Omental fat pad (tissue), 4 donors: ENCODE measurements at places on chromosomes 3 and 15. TPM values are rescaled to one million over a fixed set of nuclear protein-coding genes. Genes with fewer than 3 reads are reported as not detected.

- DNase-seq = no peak
Measured at GRCh38 chr3:149424918-149425317, 47.5 kb upstream of the TM4SF1 start.

- DNase-seq = no peak
Measured at GRCh38 chr3:116280130-116280740, 165.1 kb downstream of the LSAMP start.

GRCh38 chr3:46381625-46382024, 10.9 kb downstream of the CCR5 start:
- DNase-seq = no peak

DNA sequence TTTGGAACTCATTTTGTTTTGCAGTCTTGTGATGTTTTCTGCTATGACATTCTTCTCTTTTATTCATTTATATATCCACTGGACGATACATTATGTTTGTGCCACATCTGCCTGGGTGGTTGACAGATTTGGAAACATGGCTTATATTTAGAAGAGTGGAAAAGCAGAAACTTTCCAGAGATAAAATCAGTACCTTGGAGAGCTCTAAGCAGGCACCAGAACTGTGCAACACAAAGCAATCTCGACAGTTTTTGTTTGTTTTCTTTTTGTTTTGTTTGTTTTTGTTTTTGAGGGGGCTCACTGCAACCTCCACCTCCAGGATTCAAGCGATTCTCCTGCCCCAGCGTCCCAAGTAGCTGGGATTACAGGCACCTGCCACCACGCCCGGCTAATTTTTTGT, 45.5 kb downstream of the SYN2 start:
- DNase-seq = no peak

DNA sequence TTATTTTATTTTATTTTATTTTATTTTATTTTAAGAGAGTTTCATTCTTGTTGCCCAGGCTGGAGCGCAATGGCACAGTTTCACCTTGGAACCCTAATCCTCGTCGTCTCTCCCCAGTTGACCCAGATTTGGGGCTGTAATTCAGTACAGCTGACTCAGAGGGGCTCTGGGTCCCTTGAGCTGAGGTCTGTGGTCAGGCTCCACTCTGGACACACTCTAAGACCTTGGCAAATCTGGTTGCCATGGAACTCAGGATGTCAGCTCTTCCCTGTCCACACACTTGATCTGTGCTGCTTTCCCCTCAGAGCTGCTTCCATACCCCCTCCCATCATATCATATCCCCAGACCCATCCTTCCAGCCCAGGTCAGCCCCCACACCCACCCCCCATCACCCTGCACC, 675 bp upstream of the CYP11A1 start:
- DNase-seq = no peak

DNA sequence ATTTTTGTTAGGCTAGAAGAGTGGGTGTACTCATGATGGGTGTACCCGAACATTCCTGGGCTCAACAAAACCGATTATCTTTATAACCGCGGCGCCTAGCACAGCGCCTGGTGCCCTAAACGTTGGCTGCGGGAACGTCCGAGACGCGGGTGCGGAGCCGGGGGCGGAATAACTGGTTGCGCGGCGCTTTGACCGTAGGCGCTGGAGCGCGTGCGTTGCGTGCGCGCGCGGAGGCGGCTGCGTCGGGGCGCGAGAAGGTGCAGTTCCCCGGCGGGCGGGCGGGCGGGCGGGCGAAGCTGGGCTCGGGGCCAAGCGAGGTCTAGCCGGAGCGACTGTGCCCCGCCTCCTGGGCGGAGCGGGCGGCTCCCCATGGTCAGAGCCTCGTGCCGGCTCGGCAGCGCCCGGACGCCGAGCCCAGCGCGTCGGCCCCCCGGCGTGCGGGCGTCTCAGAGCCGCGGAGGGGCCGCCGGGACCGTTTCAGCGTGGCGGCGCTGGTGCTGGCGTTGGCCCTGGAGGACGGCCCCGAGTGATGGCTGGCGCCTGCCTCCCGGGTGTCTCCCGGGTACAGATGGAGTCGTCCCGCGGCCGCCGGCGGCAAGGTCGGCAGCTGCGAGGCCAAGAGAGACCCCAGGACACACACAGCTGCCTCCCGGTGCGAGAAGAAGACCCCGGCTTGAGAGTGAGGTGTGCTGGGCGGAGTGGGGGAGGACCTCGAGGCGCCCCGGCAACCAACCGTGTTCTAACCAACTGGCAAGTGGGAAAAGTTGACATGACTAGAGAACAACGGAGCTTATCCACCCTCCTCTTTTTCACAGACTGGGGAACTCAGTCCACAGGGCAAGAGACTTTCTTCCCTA, at the start of gene PLAAT1:
TSS of gene PLAAT1 (plus strand) at position 373 of the 857 bp plus-strand sequence. CDS start 14,429 bp downstream, outside the sequence.
- DNase-seq = no peak

- no peak for DNase-seq
Measured at GRCh38 chr3:172373912-172374311, 74.3 kb downstream of the GHSR start.

DNA sequence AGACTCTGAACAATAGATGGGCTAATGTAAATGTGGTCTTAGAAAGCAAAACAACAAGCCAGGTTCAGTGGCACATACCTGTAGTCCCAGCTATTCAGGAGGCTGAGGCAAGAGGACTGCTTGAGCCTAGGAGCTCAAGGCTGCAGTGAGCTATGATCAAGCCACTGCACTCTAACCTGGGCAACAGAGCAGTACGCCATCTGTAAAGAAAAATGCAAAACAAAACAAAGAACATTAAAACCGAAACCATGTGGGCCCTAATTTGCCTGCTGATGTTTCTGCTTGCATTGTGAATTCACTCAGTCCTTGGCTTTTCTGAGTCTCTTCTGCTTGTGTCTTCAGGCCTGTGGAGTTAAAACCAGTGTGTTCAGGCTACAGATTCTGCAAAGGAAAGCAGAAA, 56.7 kb downstream of the CCNL1 start:
- DNase-seq = no peak

DNA sequence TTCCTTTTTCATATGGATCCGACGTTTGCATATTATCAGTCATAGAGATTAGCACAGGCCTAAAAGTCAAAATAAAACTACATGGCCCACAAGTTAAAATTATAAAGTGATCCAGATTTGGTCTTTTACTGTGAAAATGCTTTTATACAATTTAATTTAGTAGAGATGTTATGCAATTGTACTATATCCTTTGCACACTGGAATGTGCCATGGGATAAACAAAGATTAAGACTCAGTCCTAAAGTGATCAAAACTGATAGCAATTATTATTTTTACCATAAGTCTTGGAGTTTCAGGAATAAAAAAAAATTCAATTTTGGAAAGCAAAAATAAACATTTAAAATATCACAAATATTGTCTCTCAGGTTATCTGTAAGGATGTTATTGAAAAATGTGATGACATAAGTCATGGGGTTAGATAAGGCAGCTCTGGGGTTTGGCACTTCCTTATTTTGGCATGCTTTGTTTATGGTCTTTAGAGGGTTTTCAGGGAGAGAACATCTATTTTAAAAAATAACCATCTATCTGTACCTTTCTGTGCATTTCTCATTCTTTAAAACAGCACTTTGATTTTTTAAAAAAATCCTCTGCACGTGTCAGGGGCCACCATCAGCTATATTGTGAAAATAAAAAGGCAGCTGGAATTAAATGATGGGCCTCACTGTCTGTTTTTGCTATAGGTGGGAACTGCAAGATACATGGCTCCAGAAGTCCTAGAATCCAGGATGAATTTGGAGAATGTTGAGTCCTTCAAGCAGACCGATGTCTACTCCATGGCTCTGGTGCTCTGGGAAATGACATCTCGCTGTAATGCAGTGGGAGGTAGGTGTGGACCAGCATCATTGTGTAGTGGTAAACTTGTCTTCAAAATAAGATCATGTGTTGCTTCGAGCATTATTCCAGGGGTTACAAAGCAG, 67.3 kb downstream of the TGFBR2 start:
- DNase-seq = no peak

DNA sequence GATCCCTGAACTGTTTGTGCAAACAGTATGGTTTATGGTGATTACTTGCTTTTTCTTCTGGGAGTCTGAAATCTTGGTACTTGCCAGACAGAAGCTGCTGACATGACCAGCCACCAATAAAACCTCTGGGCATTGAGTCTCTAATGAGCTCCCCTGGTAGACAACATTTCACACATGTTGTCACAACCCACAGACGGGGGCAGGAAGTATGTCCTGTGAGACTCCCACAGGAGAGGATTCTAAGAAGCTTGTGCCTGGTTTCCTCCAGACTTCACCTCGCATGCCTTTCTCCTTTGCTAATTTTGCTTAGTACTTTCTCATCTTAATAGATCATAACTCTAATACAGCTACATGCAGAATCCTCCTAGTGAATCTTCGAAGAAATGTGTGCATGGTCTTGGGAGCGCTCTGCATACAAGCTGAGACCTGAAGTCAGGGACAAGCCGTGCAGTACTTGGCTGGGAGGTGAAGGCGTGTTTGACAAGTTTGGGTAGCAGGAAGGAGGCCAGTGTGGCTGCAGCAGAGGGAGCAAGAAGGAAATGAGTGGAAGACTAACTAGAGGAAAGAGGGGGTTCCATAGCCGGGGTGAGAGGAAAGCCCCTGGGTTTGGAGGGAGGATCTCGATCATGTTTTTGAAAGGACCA, 49.0 kb downstream of the B3GNT5 start:
- no peak for DNase-seq

DNA sequence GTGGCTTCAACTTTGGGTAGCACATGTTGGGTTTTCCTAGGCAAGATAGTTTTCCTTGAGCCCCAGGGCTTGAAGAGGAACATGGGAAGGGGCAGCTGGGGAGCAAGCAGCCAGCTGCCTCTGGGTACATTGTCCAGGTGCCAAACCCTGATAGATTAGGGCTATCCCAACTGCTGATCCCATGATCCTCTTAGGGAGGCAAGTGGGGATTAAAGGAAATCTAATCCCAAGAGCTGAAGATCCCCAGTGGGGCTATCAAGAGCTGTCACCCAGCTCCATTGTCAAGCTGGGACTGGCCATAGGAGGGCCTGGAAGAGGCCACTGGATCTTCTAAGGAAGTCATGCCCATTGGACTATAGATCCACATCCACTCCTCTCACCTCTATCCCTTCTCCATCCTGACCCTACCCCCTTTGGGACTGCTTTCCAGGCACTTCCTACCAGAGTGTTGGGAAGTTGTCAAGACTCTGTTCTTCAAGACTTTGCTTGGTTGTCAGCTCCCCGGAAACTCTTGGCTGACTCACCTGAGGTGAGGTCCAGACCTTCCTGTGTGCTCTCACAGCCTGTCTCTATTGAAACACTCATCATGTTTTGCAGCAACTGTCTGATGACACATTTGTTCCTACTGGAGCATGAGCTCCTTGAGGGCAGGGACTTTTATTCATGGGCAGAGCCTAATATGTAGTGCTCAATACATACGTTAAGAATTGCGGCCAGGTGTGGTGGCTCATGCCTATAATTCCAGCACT, 5.9 kb downstream of the CAMK2N2 start:
- no peak for DNase-seq

DNA sequence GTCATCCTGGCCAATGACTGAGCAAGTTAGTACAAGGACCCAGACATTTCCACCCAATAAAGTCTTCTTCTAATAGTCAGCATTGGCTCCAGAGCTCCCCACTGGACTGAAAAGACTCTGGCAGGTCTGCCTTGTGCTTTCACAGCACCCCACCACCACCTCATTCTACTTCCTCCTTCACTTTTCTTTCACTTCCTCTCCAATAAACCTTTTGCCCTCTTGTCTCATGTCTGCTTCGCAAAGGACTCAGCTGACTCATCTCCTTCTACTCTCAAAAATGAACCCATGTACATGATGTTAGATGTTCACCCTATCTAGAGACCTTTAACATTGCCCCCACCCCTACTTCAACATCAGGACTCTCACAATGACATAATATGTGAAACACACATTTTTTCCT, 181.0 kb upstream of the PPP2R3A start:
- DNase-seq = no peak

GRCh38 chr3:106425026-106425425, 556.2 kb upstream of the CBLB start:
- DNase-seq = no peak

GRCh38 chr3:70736009-70736408, 423.6 kb upstream of the MDFIC2 start:
- DNase-seq = no peak

- DNase-seq = no peak
Measured at GRCh38 chr3:49900491-49901153, 3.1 kb downstream of the MST1R start.

DNA sequence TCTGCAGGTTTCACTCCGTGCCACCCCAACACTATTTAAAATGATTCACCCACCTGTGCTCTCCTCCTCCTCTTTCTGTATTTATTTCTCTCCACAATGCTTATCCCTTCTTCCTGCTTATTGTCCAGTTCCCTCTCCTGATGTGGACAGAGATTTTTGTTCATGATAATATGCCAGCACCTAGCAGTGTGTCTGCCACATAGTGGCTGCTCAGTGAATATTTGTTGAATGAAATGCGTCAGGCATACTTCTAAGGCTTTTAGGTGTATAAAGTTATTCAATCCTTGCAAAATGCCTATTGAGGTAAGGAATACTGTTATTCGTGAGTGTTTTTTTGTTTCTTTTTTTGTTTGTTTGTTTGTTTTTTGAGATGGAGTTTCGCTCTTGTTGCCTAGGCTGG, 67.5 kb upstream of the MME start:
- no peak for DNase-seq

GRCh38 chr3:179196098-179196497, 47.9 kb downstream of the PIK3CA start:
- no peak for DNase-seq

GRCh38 chr3:47515864-47516319, 2.4 kb upstream of the ELP6 start:
- DNase-seq = no peak

GRCh38 chr3:43345877-43346276, 59.5 kb downstream of the SNRK start:
- DNase-seq = no peak

- no peak for DNase-seq
Measured at GRCh38 chr3:4997946-4998345, 18.7 kb downstream of the BHLHE40 start.

- no peak for DNase-seq
Measured at GRCh38 chr3:58469096-58469495, 22.8 kb upstream of the KCTD6 start.

- DNase-seq = no peak
Measured at GRCh38 chr3:149494759-149495580, 20.5 kb downstream of the TM4SF4 start.

The SH2D7 gene
- total RNA-seq = not detected

The CGNL1 gene
- total RNA-seq = 7.0 TPM

The IGDCC3 gene
- not detected for total RNA-seq

The PPM1L gene
- total RNA-seq = 14.2 TPM

The SNTN gene
- not detected for total RNA-seq

The SMAD6 gene
- total RNA-seq = 15.6 TPM

The SLC28A1 gene
- total RNA-seq = not detected

The PLEKHO2 gene
- total RNA-seq = 86.6 TPM

The ALDH1A3 gene
- 61.3 TPM for total RNA-seq

The ZPLD1 gene
- not detected for total RNA-seq
